ENCODE measurements at places on chromosomes 16 and 17.

- no peak for DNase-seq
Measured at GRCh38 chr16:81532491-81533174, 88.0 kb downstream of the CMIP start.

GRCh38 chr16:53043428-53043831 lies 9.3 kb downstream of the CHD9NB start:
- DNase-seq: no peak

- no peak for DNase-seq
Measured at GRCh38 chr17:6711681-6712057, 1.5 kb downstream of the SLC13A5 start.

GRCh38 chr16:55500530-55501011 lies 8.3 kb upstream of the LPCAT2 start:
- DNase-seq: no peak

DNA sequence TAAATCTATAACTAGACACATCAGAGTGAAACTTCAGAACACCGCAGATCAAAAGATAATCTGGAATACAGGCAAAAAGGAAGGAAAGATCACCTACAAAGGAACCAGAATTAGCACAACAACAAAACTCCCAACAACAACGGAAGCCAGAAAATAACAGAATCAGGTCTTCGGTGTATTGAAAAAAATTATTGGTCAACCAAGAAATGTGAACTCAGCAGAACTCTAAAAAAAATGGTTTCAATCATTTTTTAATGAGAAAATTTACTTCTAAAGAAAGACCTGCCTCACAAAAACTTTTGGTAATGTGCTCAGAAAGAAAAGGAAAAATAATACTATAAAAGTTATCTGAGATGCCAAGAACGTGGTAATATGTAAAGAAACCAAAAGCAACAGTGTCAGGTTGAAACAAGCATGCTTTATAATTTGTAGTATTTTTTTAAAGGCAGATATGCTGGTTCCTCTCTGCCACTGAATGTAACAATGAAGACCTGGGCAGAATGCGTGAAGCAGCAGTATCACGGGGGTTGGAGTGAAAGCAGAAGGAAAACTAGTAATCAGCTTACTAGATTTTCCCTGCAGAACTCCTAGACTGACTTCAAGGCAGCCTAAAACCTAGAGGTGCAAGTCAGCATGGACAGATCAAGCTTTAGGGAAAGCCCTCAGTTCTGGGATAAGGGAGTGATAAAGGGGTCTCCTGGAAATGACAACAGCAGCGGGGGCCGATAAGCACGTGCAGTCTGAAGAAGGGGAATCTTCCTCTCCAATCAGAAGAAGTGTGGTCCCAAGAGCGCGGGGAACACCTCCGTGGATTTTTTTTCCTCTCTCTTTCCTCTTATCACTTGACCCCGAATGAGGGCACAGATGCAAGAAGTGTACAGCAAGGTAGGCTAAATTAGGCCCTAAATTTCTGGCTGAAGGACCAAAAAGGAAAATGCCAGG lies 80.9 kb upstream of the TEKT1 start:
- no peak for DNase-seq

- no peak for DNase-seq
Measured at GRCh38 chr16:63789603-63790002, 1332.3 kb downstream of the CDH11 start.

- no peak for DNase-seq
Measured at GRCh38 chr16:27627136-27627535, 77.2 kb downstream of the KATNIP start.

- no peak for DNase-seq
Measured at GRCh38 chr17:77434136-77435114, 293.7 kb downstream of the SEC14L1 start.

DNA sequence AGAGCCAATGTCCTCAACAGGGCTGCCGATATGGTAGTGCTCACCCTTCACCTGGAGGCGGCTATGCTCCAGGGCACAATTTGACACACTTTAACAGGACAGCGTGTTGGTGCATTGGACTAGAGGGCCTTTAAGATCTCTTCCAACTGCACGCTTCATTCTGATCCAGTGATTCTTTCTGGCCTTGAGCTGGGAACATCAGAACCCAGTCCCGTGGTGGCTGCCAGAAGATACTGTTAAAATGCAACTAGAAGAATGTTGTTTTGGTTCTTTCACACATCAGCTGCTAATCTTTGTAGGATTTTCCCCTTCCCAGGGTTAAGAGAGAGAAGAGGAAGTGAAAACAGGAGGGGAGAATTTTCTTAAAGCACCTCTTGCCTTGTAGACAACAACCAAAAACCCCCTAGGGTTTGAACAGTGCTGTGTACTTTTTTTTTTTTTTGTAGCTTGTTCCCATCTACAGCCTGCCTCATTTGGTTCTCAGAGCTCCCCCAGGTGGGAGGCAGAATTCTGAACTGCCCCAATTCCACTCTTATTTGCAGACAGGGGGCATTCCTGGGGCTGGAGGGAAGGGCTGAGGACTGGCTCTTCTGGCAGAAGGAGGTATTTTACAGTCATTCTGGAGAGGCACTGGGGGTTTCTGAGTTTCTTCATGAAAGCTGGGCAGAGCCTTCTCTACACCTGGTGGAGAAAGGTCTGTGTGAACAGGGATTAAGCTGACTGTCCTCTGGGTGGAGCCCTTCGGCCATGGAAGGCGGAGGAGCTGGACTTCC lies 32.4 kb downstream of the SMARCE1 start:
- DNase-seq: peak; percentile 57

GRCh38 chr17:82685291-82685690 lies 13.2 kb downstream of the RAB40B start:
- no peak for DNase-seq

DNA sequence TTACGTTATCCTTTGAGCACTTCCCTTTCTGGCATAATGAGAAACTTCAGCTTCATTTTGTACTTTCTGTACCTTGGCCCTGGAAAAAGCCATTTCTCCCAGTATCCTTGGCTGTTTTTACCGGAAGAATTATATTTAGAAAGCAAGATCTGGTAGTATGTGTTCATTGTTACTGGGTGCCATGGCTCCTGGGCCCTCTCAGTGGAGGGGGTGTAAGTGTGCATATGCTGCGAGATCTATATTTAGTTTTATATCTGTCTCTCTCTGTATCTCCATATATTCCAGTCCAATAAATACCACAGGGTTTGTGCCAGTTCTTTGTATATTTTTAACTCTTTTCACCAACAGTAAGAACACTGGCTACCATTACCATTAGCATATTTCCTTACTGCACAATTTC lies 17.7 kb downstream of the ATP2C2 start:
- no peak for DNase-seq

- no peak for DNase-seq
Measured at GRCh38 chr17:65684631-65685030, 123.2 kb upstream of the AXIN2 start.

DNA sequence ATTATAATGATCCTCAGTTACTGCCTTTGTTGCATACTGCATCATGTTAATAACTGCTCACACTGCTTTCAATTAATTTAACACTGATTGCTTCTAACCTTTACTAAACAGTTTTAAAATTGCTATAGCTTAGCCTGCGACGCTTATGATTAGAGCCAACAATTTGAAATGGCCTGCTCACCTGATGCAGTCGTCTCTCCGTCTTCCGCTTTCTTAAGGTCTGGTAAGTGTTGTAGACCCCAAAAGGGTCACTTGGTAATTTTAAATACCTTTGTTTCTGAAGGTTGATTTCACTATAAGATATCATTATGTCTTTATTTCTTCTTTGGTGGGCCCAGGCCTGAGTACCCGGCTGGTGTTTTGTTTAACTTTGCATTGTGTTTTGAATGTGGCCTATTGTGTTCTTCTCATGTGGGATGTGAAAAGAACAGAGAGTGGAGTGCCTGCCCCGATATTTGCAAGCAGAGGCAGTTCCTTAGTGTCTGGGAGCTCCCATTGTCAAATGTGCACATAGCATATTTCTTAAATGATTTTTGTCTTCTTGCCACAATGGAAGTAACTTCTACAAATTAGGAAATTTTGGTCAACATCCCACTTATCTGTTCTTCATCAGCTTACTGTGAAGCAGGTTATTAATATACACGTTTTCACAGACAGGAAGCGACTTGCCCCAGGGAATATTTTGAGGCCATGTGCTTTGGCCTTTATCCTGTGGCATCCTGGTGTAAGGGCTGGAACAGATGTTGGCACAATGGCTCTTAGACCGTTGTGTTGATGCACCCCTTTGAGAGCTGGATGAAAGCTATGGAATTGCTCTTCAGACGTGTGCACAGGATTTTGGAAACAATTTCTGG lies 2.9 kb downstream of the PHKB start:
- DNase-seq: no peak

DNA sequence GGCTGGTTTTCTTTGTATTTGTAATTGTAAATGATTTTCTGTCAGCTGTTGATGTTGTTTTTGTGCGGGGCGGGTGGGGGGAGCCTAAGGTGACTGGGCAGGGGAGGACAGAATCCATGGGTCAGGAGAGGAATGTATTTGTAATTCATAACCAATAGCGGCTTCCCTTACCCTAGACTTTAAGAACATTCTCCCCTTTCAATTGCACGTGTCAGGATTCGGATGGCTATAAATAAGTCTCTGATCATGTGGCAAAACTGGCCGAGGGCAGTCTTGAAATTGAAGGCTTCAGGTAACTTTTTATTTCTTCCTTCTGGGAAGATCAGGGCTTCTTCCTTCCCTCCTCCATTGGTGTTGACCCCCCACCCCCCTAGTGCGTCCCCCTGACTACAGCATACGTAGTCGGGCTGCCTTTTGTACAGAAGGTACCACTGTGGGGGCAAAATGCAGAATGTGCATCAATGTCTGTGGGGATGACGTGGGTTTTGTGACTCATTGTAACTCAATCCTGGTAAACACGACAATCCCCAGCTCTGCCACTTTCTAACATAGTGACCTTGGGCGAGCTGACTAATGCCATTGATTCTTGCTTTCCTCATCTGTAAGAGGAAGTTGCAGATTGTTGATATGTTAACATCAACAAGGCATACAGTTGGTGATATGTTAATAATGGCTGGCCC lies 16.2 kb downstream of the MARCHF10 start:
- no peak for DNase-seq

DNA sequence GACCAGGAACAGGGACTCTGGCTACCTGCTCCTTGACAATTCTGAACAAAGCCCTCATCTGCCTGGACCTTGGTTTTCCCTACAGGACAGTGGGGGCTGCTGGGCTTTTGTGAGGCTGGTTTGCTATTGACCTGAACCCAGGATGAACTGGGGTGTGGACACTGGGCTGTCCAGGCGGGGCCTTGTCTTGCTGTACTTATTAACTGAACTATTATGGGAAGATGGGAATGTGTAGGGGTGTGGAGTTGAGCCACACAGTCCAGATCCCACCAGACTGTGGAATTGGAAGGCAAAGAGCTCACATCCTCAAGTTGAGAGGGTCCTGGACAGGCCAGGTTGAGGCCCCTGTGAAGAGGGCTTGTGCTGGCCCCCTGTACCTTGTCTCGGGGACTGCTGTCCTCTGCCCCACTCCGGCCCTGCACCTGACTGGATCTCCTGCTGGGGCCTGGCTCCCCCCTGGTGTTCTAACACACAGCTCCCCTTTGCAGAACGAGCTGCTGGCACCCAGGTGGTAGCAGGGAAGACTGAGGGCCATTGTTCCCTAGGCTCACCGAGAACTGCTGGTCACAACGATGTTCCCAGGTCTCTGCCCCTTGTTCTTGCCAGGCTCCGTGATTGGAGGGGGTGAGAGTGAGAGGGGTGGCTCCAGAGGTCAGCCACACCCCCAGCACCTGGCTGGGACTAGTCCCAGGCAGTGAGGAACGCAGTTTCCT lies 51.8 kb upstream of the CDC42EP4 start:
- no peak for DNase-seq

DNA sequence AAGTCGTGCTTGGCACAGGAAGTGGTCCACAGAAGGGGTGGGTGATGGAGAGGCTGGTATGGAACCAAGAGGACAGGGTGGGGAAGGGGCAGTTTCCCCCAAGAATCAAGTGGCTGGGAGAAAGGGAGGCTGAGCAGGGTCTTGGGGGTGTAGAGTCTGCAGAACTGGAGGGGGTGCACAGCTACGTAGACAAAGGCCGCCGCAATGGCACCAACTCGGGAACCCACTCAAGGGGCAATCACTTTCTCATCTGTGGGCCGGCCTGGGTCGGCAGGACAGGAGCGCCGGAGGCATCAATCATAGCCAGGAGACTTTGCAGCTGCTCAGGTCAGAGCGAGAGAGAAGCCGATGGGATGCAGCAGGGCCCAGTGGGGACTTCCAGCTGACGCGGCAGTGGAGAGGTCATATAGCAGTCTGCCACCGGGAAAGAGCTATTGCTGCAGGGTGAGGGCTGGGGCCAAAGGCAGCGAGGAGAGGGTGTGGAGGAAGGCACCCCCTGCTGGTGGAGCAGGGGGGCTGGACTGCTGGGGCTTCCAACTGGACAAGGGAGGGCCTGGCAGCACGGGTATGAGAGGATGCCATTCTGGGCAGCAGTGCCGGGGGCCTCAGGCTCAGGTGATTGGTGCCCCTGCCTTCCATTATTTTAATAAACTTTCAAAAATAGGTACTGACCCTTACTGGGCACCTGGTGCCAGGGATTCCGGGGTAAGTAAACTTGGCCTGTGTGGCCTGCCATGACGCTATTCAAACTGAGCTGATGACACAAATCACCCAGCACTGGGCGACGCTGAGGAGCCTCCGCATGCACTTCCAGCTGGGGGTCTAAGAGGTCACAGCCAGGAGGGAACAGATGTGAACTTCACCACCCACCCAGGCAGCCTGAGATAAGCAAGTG lies 52.5 kb upstream of the MTSS2 start:
- DNase-seq: no peak

DNA sequence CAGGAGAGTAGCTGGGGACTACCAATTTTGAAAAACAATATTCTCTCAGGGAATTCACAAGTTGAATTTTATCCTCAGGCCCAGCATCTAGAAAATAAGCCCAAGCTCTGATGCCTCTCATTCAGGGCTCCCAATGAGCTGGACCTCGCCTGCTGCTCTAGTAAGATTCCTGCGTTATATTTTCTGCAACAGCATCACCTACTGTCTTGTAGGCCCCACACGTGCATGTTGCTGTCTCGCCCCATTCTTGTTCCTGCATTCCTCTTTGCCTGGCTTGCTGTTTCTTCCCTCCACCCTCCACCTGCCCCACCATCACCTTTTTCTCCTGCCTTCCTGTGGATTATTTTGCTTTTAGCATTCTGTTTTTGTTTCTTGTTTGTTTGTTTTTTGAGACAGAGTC lies 8.3 kb upstream of the ST6GALNAC2 start:
- DNase-seq: no peak

- DNase-seq: no peak
Measured at GRCh38 chr16:28513484-28514181, 7.0 kb upstream of the IL27 start.

- peak; percentile 61 for DNase-seq
Measured at GRCh38 chr17:21041741-21042457, 912 bp downstream of the USP22 start.

GRCh38 chr17:82444941-82445521 lies 5.5 kb downstream of the CYBC1 start:
- no peak for DNase-seq

- DNase-seq: no peak
Measured at GRCh38 chr16:87371261-87371866, 12.2 kb downstream of the FBXO31 start.

Data from stimulated activated naive CD4-positive, alpha-beta T cell (primary cell).